ENCODE measurements at places on chromosomes 11 and 22.

DNA sequence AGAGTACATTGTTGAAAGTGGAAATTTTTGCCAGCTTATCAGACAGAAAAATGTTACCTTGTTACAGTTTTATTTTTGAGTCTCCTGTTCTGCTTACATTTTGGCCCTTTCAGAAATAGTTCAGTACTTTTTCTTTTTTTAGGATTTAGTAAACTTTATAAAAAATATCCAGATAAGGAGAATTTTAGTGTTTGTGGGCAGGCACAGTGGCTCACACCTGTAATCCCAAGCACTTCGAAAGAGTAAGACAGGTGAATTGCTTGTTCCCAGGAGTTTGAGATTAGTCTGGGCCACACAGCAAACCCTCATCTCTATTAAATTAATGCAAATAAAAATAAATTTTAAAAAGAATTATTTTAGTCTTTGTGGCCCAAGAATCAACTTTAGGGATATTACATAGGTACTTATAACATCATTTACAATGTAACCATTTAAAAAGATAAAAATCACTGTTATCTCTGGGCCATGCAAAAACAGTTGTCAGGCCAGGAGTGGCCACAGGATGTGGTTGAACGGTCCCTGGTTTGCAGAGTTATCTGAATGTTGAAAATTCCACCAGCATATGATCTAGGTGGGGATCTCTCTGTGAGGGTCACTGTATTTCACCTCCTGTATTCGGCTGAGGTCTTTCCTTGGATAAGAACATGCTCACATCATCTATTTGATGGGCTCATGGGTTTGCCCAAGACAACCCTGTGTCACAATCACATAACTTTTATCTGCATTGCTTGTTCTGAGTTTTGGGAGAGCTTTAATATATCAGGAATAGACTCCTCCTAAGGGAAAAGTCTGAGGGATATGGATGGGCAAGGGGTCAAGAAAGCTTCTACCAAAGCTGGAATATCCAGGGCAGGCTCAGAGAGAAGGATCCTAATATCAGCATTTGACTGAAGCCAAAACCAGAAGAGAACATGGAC lies 91.5 kb downstream of the GGTLC2 start:
- DNase-seq: no peak

- no peak for DNase-seq
These were observed 1.7 kb downstream of the BTBD10 start for GRCh38 chr11:13461291-13461690.

DNA sequence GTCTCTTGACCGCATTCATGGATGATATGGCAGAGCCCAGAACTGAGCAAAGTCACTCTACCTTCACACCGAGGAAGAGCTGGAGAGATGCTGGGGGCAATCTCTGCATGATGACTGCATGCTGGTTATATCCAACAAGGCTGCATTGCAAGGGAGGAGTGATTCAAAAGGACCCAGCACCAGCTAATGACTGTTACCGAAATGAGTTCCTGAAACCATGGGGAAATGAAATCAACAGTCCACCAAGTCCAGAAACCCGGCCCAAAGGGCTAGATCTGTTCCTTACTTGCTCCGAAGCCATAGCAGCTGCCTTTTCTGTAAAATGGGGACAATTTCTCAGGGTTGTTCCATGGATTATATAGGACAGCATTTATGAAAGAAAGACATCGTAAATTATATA lies 1.2 kb upstream of the SMIM35 start:
- no peak for DNase-seq

DNA sequence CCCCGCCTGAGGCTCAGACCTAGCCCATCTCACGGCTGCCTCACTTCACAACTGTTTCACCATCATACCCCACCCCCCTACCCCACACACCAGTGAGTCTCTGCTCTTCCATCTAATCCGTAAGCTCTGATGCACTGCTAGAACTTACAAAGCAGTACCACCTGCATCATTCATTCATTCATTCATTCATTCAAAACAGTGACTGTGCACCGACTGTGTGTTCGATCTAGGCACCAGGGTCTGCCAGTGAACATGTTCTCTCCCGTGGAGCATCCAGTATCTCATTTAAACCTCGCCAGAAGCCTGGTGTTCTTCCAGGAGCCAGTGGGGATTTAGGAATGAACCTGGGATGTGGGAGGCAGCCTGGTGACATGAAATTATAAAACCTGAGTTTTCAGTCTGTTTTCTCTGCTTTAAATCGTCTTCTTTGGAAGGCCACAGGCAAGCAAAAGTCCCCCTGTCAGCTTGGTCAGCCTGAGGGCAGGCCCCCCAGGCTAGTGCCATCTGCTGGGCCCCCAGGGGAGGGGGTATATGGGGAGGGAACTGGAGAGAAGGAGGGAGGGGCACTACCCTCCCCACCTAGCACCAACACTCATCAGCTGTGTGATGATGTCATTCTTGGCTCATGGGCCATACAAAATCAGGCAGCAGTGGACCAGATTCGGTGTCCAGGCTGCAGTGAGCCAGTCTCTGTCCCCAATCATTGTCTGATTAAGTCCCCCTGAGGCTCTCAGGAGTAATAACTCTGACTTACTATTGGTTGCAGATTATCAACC lies 18.4 kb downstream of the TMPRSS6 start:
- no peak for DNase-seq

GRCh38 chr11:84795698-84796097 lies 831.4 kb downstream of the DLG2 start:
- DNase-seq: no peak
